Midbrain (tissue), 1 donor: ENCODE measurements at places on chromosomes 4 and X.

- peak; percentile 58 for DNase-seq
These were observed 863 bp upstream of the FAM193A start for GRCh38 chr4:2535376-2536192.

- DNase-seq: no peak
These were observed 70.3 kb downstream of the SH3RF1 start for GRCh38 chr4:169200361-169201030.

- no peak for DNase-seq
These were observed 30.7 kb downstream of the TAF7L start for GRCh38 chrX:101260435-101260834.

GRCh38 chr4:25190407-25190806, 30.2 kb upstream of the SEPSECS start:
- no peak for DNase-seq

- no peak for DNase-seq
These were observed 129.7 kb downstream of the TMEM164 start for GRCh38 chrX:110132450-110133114.

GRCh38 chr4:123365412-123365811, 31.2 kb upstream of the SPRY1 start:
- DNase-seq: no peak

GRCh38 chrX:68916891-68917290, 88.1 kb downstream of the EFNB1 start:
- no peak for DNase-seq

DNA sequence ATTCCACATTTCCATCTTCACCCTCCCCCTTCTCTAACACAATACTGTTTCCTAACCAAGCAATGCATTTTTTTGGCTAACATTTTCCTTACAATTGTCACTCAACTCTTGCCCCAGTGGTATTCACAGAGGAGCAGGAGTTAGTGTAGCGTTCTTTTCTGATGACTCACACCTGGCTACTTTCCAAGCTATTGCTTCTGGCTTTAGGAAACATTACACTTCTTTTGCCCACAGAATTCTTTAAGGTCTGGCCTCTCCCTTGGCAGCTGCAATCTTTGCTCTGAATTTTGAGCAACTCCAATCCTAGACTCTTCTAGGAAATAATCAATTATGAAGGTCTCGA, 27.5 kb upstream of the PDGFC start:
- DNase-seq: no peak

GRCh38 chr4:11720292-11720691, 291.6 kb upstream of the HS3ST1 start:
- DNase-seq: peak; percentile 13

GRCh38 chr4:98098764-98099163, 44.5 kb downstream of the STPG2 start:
- DNase-seq: no peak

DNA sequence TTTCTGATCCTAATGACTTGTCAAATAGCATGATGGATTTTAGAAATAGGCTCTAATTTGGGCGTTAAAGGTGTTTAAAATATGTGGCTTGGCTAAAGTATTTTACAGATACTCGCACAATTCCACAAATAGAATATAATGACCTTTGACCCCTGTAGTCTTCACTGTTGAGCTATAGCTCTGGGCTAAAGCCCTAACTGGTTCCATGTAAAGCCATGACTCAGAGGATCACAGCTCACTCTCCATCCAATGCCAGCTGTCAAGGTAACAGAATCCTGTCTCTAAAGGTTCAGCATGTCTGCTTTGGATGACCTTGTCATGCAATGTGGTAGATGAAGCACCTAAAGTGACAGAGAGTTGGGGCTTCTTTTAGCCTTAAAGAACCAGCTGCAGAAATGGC, 42.5 kb downstream of the TLR10 start:
- DNase-seq: no peak

DNA sequence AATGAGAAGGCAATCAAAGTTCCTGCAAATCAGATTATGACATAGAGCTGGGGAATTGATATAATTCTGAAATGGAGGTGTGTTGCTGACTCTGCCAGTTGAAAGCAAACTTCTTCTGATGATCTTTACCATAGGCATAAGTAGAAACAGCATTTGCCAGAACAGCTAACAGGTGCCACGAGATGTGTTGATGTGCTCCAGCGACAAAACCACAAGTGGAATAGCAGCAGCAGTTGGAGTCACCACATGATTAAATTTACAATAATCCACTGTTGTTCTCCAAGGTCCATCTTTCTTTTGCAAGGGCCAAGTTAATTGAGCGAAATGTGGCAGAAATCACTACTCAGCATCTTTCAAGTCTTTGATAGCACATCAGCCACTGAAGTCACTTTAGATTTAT, 3.7 kb upstream of the OSTC start:
- no peak for DNase-seq

- no peak for DNase-seq
These were observed 110.7 kb downstream of the CFAP299 start for GRCh38 chr4:80446248-80446647.

GRCh38 chr4:173171098-173171497, 2.5 kb downstream of the GALNT7 start:
- no peak for DNase-seq

- DNase-seq: no peak
These were observed 17.3 kb upstream of the FMR1 start for GRCh38 chrX:147894366-147894963.

GRCh38 chrX:153883163-153883843, 2.7 kb downstream of the L1CAM start:
- no peak for DNase-seq

- no peak for DNase-seq
These were observed 296.7 kb downstream of the TRAM1L1 start for GRCh38 chr4:116788723-116789122.

GRCh38 chr4:40448875-40449274, 113.7 kb downstream of the CHRNA9 start:
- DNase-seq: no peak

DNA sequence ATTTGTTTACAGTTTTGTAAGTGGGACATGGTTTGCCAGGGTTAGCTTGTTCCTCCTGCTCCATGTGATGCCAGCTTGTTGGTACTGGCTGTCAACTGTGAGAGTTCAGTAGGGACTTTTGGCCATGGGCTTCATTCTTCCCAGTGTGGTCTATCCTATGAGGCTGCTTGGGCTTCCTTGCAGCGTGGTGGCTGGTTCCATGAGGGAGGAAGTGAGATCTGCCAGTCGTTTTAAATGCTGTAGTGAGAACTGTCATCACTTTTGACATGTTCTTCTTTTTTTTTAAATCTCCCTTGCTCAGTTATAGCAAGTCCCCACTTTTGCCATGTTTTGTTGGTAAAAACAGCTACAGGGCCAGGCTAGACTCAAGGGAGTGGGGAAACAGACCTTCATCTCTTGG, 15.9 kb downstream of the NSD2 start:
- DNase-seq: no peak

DNA sequence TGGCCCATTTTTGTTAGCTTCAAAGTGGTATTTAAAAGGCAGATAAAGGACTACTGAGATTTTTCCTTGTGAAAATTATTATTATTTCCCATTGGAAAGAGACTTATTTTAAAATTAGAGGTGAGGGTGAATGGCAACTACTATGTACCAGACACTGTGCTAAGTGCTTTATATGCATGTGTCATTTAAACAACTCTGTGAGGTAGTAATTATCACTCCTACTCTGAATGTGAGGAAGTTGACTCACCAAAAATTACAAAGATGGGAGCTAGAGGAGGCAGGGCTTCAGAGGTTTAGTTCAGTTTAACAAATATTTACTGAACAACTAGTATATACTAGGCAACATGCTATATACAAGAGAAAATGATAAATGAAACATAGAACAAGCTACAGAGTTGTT, 78.2 kb downstream of the MSL3 start:
- DNase-seq: no peak

GRCh38 chr4:128241425-128241913, 46.1 kb downstream of the PGRMC2 start:
- no peak for DNase-seq

- no peak for DNase-seq
These were observed 79.7 kb upstream of the LSM6 start for GRCh38 chr4:146095860-146096259.

DNA sequence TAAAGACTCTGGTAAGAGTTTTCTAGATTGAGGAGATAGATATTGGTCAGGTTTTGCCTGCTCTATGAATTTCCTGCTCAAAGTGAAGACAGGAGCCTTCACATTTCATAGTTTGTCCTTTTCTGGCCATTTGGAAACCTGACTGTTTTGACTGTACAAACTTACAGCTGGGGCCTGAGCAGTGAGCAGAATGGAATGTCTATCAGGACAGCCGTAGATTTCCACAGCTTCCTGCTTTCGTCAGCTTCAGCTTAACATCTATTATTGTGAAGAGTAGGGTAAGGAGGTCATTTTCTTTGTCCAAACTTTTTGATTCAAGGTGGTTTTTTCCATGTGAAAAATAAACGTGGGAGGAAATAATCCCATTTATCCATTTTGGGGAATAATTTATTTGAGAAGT, 124.3 kb upstream of the DIPK2B start:
- no peak for DNase-seq

DNA sequence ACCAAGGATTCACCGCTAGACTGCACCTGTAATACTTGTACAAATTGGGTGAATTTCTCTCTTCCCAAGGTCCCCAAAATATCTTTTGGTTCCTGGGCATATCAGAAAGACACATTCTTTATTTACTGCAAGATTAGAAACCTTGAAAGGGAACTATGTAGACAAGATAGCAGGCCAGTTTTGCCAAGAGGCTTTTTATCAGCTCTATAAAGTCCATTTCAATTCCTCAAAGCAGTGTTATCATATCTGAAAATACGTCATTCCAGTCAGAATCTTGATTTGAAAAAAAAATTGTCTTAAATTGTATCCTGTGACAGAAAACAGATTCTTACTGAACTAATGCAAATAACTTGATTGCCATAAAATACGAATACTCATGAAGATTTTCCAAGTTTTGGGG, 37.0 kb upstream of the NSG1 start:
- DNase-seq: no peak

DNA sequence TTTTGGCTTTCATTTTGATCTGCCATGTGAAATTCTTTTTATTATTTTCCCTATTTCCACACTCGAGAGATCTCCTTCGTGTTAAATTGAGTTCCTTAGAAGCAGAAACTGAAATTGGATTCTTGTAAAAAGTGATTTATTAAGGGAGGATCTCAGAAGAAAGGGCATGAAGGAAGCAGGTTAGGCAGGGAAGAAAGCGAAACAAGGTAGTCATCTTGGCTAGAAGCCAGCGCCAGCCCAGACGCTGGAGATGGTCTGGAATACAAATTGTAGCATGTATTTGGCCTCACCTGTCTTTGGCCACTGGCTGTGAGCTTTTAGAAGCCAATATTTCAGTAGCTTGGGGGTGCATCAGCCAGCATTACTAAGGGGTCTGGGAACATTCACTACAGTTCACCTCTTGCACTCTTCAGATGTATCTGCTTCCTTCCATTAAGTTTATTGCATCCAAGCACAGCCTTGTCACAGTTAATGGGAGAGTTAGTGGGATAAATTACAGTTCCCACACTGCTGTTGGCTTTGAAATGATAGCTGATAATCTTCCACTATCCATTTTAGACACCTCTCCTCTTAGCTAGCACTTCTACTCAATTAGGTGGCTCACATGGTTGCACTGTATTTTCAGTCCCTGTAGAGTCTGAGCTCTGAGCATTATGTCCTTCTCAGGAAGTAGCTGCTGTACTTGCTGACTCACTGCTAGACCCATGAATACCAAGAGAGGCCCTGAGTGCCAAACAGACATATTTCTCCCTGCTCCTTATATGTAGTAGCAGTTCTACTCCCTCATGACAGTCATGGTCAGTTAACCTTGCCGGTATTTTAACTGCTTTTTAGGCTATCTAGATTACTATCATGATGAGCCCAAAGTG, 14.6 kb downstream of the GRXCR1 start:
- no peak for DNase-seq

GRCh38 chr4:145840162-145840768, 98.4 kb downstream of the ZNF827 start:
- peak; percentile 73 for DNase-seq

DNA sequence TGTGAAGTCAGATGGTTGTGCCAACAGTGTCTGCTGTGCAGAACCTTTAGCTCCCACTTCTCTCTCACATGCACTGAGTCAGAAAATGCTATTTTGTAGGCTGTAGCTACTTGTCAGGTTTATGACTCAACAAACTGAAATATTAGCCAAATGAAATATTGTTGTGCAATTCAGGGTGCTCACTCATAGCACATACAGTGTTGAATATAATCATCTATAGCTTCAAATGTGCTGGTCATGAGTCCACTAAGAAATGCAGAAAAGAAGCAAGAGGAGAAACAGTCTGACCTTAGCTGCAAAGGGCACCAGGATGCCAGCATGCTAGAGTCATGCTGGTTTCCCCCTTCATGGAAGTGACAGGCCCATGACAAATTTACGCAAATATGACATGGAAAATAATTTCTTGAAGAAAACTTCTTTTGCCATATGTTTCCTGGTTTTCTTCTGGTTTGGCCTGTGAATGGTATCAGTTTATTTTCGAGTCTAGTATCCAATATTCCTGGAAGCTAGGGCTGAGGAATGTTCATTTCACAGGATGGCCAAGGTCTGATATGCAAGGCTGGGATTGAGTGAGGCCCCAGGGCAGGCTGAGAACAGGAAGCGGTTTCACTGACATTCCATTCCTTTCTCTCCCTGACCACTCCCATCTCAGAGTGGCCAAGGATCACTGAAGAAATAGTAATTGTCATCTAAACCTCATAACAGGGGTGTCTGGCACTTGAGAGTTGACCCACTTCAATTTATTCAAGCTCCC, 10.3 kb upstream of the CXCL2 start:
- DNase-seq: no peak

DNA sequence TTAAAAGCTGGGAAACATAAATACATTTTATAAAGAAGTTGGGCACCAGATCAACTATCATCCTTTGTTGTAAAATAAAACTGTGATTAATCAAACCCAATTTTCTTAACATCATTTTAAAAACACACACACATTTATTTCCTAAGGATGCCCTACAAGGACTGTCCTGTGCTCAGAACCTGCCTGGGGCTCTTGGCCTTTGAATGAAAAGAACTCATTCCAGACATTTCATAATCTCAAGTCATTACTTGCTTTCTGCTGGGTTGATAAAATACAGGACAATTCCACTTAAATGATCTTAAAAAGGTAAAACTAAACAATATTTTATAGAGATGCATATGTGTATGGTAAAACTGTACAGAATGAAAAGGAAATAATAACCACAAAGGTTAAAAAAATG, 2.8 kb downstream of the SH3D19 start:
- DNase-seq: no peak

GRCh38 chrX:85544609-85545008, 165.1 kb upstream of the POF1B start:
- no peak for DNase-seq
